ENCODE measurements at places on chromosomes 5 and 9.

- no peak for DNase-seq
- H3K4me3 ChIP-seq = no peak overlapping the region
- H3K4me1 ChIP-seq = peaks cover 26% of the 10 kb centered on the region
- H3K27me3 ChIP-seq = no peaks in the 10 kb centered on the region
These were observed 219.0 kb downstream of the AOPEP start for GRCh38 chr9:94945197-94946144.

- peaks cover 12% of the 10 kb centered on the region for H3K27me3 ChIP-seq
- peaks cover 32% of the 10 kb centered on the region for H3K4me1 ChIP-seq
- no peak for DNase-seq
- peak overlapping the region; percentile 93 for H3K4me3 ChIP-seq
- H3K27ac ChIP-seq = peak overlapping the region; percentile 38
These were observed 1.1 kb downstream of the POMT1 start for GRCh38 chr9:131503626-131504465.

DNA sequence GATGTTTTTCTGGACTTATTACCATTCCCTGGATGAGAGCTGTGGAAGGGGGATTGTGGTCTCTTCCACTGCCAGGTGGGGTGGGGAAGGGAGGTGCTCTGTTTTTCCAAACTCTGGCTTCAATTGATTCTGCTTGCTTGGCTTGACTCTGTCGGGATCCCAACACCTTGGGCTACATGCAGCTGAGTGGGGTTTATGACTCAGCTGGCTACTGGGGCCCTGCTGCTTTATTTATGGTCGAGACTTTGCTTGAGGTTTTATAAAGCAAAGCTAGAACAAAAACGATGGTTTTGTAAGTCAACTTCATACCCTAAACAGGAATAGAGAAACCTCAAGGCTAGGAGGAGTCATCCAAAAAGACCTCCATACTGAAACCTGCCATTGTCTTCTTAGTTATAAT, 76.3 kb downstream of the AOPEP start:
- peaks cover 43% of the 10 kb centered on the region for H3K4me1 ChIP-seq
- no peak overlapping the region for H3K4me3 ChIP-seq

GRCh38 chr9:27396495-27396894, 99.5 kb upstream of the EQTN start:
- no peaks in the 10 kb centered on the region for H3K36me3 ChIP-seq
- no peak overlapping the region for H3K4me3 ChIP-seq
- no peak overlapping the region for H3K27ac ChIP-seq
- no peaks in the 10 kb centered on the region for H3K27me3 ChIP-seq
- no peak for DNase-seq
- H3K4me1 ChIP-seq = peaks cover 46% of the 10 kb centered on the region

GRCh38 chr5:82367930-82368329, 89.8 kb upstream of the RPS23 start:
- no peak overlapping the region for H3K27ac ChIP-seq
- peaks cover 11% of the 10 kb centered on the region for H3K4me1 ChIP-seq
- peaks cover 6% of the 10 kb centered on the region for H3K27me3 ChIP-seq
- H3K36me3 ChIP-seq = peaks cover 3% of the 10 kb centered on the region
- H3K4me3 ChIP-seq = no peak overlapping the region

GRCh38 chr5:169350759-169351240, 49.9 kb upstream of the SLIT3 start:
- H3K36me3 ChIP-seq = no peaks in the 10 kb centered on the region
- H3K27ac ChIP-seq = no peak overlapping the region
- H3K4me1 ChIP-seq = no peaks in the 10 kb centered on the region
- H3K4me3 ChIP-seq = no peak overlapping the region
- H3K27me3 ChIP-seq = peaks cover 32% of the 10 kb centered on the region

DNA sequence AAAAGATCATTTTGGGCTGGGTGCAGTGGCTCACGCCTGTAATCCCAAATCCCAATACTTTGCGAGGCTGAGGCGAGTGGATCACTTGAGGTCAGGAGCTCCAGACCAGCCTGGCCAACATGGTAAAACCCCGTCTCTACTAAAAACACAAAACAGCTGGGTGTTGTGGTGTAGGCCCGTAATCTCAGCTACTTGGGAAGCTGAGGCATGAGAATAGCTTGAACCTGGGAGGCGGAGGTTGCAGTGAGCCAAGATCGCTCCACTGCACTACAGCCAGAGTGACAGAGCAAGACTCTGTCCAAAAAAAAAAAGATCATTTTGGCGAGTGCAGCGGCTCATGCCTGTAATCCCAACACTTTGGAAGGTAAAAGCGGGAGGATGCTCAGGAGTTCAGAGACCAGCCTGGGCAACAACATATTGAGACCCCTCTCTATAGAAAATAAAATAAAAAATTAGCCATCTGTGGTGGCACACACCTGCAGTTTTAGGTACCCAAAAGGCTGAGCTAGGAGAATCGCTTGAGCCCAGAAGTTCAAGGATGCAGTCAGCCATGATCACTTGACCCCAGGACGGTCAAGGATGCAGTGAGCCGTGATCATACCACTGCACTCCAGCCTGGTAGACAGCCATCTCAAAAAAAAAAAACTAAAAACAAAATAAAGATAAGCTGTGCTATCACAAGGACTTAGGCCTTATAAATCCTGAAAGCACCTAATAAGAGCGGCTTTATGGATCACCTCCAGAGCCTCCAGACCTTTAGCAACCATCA, 16.2 kb downstream of the PPP2CA start:
- H3K27ac ChIP-seq = no peak overlapping the region
- H3K4me3 ChIP-seq = no peak overlapping the region
- H3K4me1 ChIP-seq = peaks cover 18% of the 10 kb centered on the region
- H3K36me3 ChIP-seq = peaks cover 17% of the 10 kb centered on the region
- no peak for DNase-seq

DNA sequence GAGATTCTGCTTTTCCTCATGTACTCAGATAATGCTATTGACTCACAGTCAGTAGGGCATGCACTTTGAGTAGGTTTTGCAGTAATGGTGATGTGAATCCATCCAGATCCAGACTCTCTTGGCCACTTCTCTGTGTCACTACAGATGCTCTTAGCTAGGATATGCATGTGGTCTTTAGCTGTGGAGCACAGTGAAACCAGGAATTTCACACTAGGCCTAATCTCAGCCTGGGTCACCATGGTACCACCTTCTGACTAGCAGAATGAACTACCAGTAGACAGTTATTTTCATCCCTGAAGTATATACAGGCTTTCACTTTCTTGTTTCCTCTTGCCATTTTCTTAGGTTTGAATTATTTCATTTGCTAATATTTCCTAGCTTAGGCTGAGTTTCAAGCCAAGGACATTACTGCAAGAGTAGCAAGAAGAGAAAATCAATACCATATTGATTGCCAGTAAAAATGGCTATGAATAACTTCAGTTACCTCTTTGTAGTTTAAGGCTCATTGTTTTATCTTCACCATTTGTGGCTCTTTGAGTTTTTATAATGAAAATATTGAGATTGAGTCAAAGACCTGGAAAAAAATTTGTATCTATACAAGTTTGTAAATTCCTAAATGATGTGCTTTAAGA, 28.4 kb upstream of the CSNK1G3 start:
- no peaks in the 10 kb centered on the region for H3K27me3 ChIP-seq
- H3K4me1 ChIP-seq = peaks cover 8% of the 10 kb centered on the region
- no peaks in the 10 kb centered on the region for H3K36me3 ChIP-seq
- DNase-seq = no peak
- H3K4me3 ChIP-seq = no peak overlapping the region

DNA sequence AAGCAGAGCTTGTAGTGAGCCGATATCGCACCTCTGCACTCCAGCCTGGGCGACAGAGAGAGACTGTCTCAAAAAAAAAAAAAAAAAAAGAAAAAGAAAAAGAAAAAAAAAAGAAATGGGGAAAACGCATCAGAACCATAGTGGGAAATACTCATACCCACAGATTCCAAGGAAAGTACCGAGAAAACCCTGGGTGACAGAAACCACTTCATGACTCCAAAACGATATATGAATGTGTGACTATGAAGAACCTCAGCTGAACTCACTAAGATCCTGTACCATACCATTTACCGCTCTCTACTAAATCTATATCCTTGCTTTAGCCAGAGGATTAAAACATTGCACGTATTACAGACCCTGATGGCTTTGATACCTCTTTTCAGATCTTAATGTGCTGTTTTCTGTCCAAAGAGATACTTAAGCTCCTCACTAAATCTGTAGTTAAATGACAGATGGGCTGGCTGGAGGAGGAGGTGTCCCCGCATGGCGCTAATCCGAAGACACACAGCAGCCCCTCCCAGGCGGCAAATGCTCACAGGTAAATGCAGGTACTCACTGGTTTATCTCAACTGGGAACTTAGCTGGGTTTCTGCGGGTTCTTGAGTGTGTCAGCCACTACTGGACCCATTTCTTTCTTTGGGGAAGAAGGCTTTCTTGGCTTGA, 2.8 kb downstream of the LPCAT1 start:
- no peaks in the 10 kb centered on the region for H3K36me3 ChIP-seq
- no peak overlapping the region for H3K27ac ChIP-seq
- no peak for DNase-seq
- peaks cover 41% of the 10 kb centered on the region for H3K4me1 ChIP-seq

- no peaks in the 10 kb centered on the region for H3K27me3 ChIP-seq
- no peak overlapping the region for H3K27ac ChIP-seq
- H3K4me3 ChIP-seq = no peak overlapping the region
- H3K36me3 ChIP-seq = no peaks in the 10 kb centered on the region
- DNase-seq = no peak
- no peaks in the 10 kb centered on the region for H3K4me1 ChIP-seq
These were observed 214.7 kb downstream of the ADCY2 start for GRCh38 chr5:7610531-7611177.

DNA sequence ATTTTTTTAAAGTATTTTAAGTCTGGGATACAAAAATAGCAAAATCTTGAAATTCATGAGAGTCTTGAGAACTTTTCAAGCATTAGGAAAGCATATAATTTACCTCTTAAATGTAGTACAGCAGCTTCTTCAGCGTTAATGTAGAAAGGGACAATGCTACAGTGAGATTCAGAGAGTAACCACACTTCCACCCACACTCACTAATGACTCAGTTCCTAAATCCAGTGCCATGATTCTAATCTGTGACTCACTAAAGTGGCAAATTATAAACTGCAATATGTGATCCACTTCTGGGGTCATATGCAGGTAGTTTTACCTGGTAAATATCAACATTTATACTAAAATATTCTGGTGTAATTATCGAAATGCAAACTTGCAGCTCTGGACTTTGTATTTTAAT, 434.5 kb upstream of the TUSC1 start:
- no peaks in the 10 kb centered on the region for H3K27me3 ChIP-seq
- H3K4me1 ChIP-seq = peaks cover 4% of the 10 kb centered on the region
- no peak overlapping the region for H3K4me3 ChIP-seq
- H3K36me3 ChIP-seq = no peaks in the 10 kb centered on the region
- H3K27ac ChIP-seq = no peak overlapping the region
- DNase-seq = no peak
